ENCODE measurements at places on chromosomes 1 and 21.

DNA sequence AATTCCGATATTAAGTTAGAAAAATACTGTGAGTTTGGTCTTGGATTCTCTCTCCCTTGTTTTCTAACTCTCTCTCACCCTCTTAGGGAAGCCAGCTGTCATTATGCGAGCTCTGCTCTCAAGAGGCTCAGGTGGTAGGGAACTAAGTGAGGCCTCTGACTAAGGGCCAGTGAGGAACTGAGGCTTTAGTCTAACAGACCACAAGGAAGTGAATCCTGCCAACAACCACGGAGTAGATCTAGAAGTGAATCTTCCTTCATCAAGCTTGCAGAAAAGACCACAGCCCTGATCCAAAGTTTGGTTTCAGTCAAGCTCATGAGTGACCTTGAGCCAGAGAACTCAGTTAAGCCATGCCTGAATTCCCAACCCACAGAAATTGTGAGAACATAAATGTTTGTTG, 180.1 kb upstream of the PRMT6 start:
- no peak for DNase-seq

GRCh38 chr1:117633423-117633822, 27.6 kb downstream of the TENT5C start:
- DNase-seq: no peak

GRCh38 chr1:2555634-2556276, 416 bp upstream of the TNFRSF14 start:
- no peak for DNase-seq

- peak; percentile 10 for DNase-seq
Measured at GRCh38 chr1:75265792-75266191, 131.6 kb downstream of the LHX8 start.

- no peak for DNase-seq
Measured at GRCh38 chr1:80153762-80154161, 1147.2 kb upstream of the ADGRL4 start.

GRCh38 chr1:14476170-14476955, 122.1 kb upstream of the KAZN start:
- no peak for DNase-seq

DNA sequence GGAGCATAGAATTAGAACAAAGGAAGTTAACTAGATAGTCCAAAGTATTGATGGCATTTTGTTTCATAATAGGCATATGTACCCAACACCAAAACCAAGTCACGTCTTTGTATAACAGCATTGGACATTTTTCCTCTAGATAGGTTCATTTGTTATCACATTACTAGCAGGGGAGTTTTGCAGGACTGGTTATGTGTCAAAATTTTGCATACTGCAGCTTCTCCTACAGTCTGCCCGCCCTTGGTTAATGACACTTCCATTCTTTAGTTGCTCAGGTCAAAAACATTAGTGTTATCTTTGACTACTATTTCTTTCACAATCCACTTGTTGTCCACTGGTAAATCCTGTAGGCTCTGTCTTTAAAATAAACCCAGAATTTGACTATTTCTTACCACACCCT, 8.9 kb downstream of the CAPZA1 start:
- DNase-seq: no peak

DNA sequence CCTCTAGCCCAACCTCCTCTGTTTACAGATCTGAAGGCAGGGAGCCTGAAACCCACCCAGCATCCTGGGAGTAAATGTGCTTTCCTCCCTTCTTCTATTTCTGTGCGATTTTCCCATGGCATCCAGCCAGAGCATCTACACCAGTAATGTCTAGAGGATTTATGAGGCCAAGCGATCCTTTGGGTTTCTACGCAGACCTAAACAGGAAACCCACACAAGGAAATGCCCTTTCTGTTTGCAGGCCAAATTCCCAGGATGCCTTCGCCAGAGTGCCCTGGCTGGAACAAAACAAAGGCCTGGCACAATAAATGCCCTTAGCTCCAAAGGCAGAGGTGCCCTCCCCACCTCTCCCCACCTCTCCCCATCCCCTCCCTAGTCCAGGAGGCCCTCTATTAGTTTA, 110.5 kb upstream of the CDC42BPA start:
- peak; percentile 60 for DNase-seq

DNA sequence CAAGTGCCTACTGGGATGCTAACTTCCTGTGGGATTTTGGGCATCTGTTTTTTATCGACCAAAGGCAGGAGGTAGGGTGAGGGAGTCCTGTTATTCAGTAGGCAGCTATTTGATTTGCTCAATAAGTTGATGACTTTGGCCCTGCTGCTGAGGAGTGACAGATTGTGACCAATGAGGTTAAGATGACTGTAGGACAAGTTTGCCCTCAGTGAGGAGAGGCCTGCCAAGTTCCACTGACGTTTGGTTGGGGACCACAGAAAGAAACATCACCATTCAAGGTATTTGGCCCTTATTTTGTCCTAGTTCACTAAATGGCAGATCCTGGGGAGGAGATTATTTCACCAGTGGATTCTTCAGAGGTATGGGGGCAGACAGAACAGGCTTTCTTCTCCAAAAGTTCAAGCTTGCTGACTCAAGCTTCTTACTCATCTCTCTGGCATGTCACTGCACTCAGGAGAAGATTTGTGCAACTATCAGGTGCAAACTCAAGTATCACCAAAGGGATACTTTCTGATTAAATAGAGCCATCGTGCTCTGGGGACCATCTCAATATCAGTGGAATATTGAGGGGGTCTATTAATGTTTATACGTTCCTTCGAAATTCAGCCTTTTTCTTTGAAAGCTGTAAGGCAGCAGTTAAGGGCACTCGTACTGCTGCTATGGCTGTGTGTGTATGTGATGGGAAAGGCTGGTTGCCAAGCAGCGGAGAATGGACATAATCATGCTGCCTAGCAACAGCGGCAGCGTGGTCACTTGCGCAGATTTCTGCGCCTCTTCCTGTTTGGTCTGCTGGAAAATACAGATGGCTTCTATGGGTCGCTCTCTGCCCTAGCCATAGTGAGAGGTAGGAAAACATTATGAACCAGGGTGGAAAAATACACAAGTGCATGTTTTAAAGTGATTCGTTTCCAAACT, 78.7 kb downstream of the PBX1 start:
- DNase-seq: no peak

DNA sequence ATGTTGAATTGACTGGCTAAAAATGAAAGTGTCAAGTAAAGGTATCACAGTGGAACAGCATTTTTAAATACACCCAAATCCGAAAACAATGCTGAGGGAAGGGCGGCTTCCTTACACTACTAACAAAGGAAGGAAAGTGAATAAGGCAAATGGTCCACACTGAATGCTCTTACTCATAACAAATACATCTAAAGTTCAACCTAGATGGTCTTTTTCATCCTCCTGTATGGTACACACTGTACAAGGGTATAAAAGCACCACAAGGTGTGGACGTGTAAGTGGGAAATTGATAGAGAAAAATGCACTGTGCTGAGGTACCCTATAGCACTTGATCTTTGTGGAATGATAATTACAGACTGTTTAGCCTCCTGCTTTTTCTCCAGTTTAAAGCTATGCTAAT, 7.1 kb upstream of the PALMD start:
- DNase-seq: no peak

- DNase-seq: no peak
Measured at GRCh38 chr1:61332196-61332753, 249.9 kb downstream of the NFIA start.

DNA sequence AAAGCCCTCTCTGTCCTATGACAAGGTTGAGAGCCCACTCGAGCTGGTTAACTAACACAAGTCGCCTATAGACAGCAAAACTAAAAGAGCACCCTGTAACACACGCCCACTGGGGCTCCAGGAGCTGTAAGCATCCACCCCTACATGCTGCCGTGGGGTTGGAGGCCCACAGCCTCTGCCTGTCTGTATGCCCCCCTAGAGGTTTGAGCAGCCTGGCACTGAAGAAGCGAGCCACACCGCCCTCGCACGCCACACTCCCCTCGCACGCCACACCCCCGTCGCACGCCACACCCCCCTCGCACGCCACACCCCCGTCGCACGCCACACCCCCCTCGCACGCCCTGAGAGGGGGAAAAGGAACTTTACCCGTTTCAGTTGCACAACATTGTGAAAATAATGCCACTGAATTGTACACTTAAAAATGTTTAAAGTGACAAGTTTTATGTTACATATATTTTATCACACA, 13.2 kb upstream of the HMGCL start:
- DNase-seq: no peak

DNA sequence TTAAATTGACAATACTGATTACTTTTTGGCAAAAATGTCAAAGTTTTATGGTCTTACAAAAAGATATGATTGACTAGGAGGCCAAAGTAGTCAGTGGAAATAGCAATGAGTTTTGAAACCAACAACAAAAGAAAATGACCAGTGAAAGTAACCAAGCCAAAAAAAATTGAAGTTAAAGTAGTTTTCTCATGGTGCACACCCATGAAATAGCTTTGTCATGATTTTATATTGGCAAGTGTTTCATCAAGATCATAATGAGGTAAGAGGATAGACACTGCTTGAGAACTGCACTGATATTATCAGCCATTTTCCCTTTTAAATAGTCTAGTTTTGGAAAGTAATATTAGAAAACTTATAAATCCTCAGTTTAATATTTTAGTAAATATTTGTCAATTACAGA, 206.2 kb upstream of the ADAMTS5 start:
- no peak for DNase-seq

- no peak for DNase-seq
Measured at GRCh38 chr1:165634154-165634921, 3.3 kb downstream of the MGST3 start.

- DNase-seq: no peak
Measured at GRCh38 chr1:90850181-90850897, 133.2 kb upstream of the BARHL2 start.

DNA sequence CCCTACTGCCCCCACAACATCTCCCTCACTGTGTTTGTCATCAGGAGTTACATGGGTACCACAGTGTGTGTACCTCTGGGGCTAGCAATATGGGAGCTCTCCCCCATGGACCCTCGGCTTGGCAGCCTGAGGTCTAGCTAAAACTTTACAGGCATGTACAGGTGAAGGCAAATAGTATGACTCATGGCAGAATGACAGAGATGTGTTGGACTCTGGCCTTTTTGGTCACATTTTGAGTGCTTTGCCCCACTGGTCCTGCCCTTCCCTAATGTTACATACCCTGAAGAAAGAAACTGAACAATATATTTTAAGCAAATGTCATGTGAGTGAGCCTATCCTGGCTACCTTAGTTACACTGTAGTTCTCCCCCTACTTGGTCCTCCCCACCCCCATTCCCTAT, 124.0 kb downstream of the NGF start:
- DNase-seq: no peak

GRCh38 chr1:59552007-59552406, 255.1 kb downstream of the FGGY start:
- no peak for DNase-seq

- DNase-seq: no peak
Measured at GRCh38 chr1:165539306-165539705, 4.5 kb upstream of the LRRC52 start.

DNA sequence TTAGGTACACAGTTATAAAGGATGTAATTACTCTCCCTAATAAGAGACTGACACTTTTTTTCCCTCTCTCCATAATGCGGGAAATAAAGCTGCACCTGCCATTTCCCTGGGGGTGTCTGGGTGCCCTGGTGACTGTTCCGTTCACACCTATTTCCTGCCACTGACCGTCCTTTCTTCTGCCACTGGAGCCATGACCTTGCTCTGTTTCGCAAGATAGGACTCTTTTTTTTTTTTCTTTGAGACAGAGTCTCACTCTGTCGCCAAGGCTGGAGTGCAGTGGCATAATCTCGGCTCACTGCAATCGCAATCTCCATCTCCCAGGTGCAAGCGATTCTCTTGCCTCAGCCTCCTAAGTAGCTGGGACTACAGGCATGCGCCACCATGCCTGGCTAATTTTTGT, 66.1 kb upstream of the SERBP1 start:
- DNase-seq: no peak

DNA sequence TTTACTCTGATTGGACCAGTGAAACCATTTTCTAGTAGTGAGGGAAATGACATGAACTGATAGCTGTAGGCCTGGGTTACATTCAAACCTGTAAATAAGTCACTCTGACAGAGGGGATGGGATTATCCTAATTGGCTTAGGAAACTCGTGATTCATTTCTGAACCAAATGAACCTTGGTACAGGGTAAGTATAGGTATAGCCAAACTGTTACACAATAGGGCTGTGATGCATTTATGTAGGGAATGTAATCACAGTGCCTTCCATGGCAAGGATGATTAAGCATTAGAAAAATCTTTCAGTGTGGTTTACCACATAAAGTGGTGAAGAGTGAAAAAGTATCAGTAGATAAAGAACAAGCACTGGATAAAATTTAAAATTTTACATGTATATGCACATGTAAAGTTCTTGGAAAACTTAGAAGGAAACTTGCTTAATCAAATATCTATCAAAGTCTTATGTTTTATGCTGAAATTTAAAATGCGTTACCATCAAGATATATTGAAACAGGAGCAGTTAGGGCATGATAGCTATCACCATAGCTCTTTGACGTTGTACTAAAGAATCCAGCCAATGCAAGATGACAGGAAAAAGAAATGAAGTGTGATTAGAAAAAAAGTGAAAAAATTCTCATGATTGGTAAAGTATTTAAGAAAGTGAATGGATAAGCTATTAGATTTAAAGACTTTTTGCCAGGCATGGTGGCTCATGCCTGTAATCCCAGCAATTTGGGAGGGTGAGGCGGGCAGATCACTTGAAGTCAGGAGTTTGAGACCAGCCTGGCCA, 63.0 kb downstream of the RABGAP1L start:
- peak; percentile 16 for DNase-seq

- no peak for DNase-seq
Measured at GRCh38 chr1:30615816-30616590, 107.4 kb downstream of the MATN1 start.

DNA sequence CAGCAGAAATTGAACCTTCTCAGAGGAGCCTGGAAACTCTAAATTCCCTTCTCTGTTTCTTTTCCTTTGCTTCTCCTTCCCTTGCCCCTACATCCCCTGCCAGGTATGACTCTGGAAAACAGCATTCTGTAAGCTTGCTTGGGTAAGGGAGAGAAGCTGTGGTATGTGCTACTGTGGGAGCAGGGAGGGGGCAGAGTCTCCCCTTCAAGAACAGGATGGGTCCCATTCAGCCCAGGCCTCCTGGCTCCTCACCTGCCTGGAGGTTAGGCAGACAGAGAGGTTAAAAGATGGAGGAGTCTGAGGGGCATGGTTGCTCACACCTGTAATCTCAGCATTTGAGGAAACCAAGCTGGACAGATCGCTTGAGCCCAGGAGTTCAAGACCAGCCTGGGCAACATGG, 40.6 kb upstream of the UBE2U start:
- DNase-seq: no peak

- no peak for DNase-seq
Measured at GRCh38 chr21:40638466-40639251, 208.3 kb downstream of the DSCAM start.

DNA sequence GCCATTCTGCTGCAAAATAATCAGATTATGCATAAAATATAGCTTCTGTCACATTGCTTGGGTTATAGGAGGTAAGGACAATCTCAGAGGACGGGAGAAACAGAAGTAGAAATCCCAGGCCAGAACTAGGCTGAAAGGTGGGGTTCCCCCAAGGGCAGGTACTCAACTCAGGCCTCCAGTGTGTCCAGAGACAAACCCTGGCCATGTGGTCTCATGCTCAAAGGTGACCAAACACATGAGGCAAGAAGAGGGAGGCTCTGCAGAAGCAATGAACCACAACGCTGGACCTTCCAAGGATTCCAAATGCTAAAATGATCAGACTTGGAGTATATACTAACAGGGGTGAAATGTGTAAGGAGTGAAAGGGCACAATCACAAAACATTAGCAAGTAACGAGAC, 103.8 kb downstream of the DMRTB1 start:
- no peak for DNase-seq

All from kidney epithelial cell (primary cell).